ENCODE measurements at places on chromosomes 7 and 10.

DNA sequence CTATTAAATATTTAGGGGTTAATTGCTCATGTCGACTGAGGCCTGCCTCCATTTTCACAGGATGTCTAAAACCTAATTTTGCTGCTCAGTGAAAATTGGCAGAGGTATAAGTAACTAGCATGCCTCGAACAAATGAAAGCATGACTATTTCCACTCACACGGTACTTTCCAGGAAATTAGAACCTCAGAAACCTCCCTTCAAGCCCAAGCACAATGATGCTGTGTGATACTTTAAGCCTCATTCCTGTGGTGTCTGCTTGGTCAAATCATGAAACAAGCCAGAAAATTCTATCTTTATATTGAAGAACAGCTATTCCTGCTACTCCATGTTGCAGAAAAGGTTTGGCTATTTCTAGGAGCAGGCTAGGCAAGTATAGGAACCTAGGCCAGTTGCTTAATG lies 203.0 kb downstream of the SORCS3 start:
- DNase-seq: no peak

DNA sequence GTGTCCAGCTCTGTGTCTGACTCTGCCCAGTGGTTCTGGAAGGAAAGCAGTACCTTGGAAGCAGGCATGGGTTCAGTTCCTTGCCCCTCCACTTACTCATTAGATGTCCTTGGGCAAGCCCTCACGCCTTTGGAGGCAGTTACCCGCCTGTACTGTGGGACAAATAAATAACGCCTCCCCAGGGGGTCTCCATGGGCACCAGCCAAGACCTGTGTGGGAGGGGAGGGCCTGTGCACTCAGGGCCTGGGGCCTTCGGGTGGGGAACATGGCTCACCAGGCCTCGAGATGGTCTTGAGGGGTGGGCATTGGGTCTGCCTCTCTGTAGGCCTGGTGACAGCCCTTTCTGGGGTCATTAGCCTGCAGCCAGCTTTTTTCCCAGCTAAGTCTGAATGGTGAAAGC lies 142.0 kb downstream of the GRK5 start:
- no peak for DNase-seq

DNA sequence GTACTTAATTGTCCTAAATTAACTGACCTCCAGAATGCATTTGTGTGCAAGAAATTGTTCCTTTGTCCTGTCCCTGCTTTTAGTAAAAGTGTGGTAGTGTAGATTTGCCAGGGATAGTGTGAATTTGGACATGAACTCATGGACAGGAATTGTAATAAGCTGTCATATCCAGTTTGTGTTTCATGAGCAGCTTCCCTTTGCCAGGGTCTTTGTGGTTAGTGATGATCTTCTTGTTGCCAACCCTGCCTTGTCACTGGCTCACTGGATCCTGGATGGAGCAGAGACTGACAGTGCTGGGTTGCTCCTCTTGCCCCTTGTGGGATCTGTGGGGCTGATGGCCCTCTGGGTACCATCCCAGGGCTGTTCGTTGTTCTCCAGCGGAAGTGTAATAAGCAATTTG lies 110.1 kb downstream of the CCNY start:
- DNase-seq: no peak

DNA sequence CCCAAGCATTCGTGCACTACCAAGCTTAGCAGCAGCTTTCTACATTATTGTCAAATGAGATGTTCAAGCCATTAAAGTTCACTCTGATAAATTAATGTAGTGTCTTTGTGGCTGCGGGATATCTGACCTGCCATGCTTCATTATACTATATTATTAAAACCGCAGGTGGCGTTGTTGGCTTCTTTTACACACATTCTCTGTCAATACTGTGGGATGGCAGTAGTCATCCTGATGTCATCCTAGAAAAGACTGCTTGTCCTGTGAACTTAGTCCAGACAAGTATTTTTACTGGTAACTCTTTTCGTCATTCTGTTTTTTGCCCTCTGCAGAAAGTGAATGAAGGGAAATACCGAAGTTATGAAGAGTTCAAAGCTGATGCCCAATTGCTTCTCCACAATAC lies 103.9 kb downstream of the ZMYND11 start:
- no peak for DNase-seq

GRCh38 chr7:80999771-81000170 lies 80.9 kb upstream of the SEMA3C start:
- no peak for DNase-seq

DNA sequence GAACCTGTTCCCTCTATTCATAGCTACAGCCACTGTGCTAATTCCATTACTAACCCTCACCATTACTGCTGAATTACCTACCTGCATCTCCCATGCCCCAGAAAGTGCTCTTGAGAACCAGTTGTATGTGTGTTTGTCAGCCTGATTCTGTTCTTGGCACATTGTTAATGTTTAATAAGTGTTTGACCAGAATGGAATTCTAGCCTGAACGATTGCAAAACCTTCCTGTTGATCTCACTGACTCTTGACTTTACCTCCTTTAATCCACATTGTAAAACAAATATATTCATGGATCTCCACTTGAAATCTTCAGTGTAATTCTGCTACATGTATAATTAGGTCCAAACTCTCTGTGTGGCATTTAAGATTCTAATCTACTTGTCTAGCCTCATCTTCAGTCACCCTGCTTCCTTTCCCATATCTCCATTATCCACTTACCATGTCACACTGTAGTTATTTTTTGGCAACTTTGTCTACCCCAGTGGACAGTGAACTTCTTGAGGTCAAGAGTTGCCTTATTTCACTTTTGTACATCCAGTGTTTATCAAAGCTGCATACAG lies 4.9 kb downstream of the ZNF277 start:
- DNase-seq: no peak

DNA sequence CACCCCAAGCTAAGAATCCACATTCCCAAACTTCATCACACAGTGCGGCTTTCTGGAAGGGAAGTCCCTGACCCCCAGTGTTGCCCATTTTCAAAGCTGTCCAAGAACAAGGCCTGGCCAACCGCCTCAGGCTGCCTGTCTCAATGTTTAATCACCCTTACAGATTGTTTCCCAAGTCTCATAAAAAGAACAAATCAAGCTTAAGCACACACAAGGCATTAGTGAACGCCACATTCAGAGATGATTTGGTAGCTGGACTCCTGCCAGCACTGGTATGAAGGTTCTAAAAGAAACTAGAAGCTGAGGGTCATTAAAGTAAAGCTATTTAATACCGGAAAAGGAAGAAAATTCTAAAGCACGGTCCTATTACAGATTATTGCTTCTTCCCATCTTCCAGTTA lies 35.6 kb downstream of the C10orf90 start:
- DNase-seq: no peak

GRCh38 chr10:122571892-122572291 lies 11.3 kb downstream of the DMBT1 start:
- no peak for DNase-seq

DNA sequence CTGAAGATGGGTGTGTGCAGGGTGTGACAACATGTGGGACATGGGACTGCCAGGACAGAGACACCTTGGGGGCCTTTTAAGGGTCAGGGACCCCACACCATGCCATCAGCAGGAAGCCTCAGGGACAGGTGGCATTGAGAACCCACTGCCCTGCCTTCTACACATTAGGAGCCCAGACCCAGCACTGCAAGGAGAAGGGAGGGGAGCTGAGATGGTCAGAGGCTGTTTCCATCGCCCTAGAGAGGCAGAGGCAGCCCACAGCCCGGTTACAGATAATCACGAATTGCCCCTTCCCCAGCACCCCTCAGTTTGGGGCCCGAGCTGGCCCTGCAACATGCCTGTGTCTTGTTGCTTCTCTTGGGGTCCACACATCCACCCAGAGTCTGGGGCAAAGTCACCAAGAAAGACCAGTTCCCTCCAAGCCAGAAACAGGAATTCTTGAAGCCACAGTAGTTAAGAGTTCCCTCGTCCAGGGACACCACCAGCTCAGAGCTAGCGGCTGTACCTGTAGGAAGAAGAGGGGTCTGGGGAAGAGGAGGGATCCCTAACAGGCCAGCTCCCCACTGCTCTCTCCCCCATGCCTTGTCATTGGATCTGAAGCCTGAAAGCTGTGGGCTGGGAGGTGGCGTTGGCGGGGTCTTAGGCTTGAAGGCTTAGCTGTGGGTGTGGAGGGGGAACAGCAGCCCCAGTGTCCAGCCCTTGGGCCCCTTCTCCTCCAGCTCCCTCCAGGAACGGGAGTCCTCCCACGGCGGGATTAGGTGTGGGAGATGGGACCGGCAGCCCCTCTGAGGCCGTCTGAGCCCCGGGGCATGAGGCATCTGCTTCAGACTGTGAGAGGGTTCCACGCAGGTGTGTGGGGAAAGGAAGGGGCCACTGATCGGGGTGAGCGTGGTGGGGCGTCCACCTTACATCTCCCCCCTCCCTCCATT lies 44.8 kb upstream of the ELFN1 start:
- DNase-seq: no peak

GRCh38 chr7:128033246-128033645 lies 2.0 kb upstream of the LRRC4 start:
- DNase-seq: no peak

GRCh38 chr7:36084485-36085091 lies 68.5 kb upstream of the EEPD1 start:
- no peak for DNase-seq

GRCh38 chr10:129936923-129937300 lies 27.2 kb downstream of the EBF3 start:
- DNase-seq: no peak

DNA sequence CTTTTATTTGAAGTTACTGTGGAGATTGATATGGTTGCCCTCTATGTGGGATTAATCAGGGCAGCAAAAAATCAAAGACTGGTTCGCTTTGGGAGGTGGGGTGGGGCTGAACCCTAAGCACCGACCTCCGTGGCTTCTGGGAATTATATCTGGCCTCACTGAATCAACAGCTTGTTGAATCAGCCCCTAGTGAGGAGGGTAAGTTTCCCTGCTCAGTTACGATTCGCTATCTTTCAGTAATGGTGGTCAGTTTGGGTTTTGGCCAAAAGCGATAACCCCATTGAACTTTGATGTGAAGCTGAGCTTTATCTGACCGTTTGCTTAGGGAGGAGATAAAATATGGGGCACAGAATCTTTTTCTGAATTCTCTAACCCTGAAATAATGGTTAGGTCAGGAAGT lies 16.6 kb upstream of the ARPC1A start:
- no peak for DNase-seq

GRCh38 chr10:34305189-34305588 lies 509.9 kb downstream of the PARD3 start:
- DNase-seq: no peak

DNA sequence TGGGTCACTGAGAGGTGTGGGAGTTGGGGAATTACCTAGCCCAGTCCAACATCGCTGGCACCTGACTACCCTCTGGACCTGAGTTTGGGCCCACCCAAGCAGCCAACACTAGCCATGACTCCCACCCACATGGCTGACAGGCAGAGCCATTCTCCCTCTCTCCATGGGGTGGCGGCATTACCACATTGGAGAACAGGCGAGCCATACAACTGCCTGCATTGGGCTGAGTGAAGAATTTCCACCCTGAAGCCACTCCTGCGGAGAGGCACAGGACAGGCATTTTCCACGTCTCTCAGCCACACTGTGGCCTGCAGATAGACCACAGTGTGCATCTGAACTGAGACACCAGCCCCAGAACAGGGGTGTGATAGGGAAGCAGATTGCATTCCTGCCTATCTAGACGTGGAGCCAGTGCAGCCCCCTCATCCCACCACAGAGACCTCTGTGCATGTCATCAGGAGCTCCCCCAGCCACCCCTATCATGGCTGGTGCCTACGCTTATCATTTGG lies 58.2 kb upstream of the ANTXRL start:
- DNase-seq: peak; percentile 38

DNA sequence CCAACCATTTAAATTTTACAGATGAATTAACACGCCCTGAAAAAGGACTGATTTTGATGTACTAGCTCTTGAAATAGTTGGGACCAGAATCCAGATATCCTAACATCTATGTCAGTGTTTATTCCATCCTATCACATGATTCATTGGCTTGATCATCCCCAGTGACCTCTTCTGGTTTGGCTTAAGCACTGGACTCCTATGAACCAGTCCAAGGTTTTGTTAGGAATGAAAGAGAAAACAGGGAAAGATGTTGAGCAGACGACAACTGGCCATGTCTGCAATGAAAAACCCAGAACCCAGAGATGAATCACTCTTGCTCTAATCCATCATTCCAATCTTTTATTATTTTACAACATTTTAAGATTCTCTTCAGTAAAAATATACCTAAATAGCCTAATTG lies 1080.9 kb downstream of the SORCS1 start:
- no peak for DNase-seq

- no peak for DNase-seq
These were observed 185.6 kb downstream of the ANK3 start for GRCh38 chr10:60203993-60204618.

GRCh38 chr10:48982584-48982983 lies 42.9 kb upstream of the LRRC18 start:
- DNase-seq: no peak

GRCh38 chr10:75347186-75347585 lies 54.4 kb downstream of the ZNF503 start:
- no peak for DNase-seq

- no peak for DNase-seq
These were observed 29.2 kb downstream of the CALML5 start for GRCh38 chr10:5470062-5470751.

DNA sequence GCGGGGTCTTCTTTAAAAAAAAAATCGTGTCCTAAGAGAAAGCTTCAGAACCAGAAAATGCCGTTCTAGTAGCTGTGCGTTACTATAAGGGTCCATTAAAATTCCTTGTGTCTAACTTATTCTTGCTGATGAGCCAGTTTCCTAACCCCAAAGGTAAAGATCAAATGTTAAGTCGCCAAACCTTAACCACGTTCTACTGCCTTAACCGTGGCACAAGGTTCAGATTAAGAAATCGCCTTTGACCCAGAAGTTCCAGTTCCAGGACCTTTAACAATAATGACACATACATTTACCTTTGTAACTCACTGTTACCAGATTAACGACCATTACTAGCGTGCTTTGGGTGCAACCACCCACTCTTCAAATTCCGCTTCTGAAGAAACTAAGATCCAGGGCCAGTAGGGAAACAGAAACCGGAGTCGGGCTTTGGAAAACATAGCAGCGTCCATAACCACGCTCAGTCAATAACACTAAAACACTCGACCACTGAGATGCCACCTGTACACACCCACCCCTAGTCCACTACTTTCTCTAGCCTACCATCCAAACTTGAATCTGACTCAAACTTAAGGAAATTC lies 620 bp downstream of the BET1 start:
- DNase-seq: no peak

- no peak for DNase-seq
These were observed 955 bp downstream of the DUS4L start for GRCh38 chr7:107564553-107565298.

GRCh38 chr10:71379118-71379766 lies 17.5 kb upstream of the CDH23 start:
- no peak for DNase-seq

- DNase-seq: no peak
These were observed 61.0 kb upstream of the TMEM248 start for GRCh38 chr7:66859794-66860645.

- DNase-seq: no peak
These were observed 3.6 kb downstream of the ZSCAN21 start for GRCh38 chr7:100053215-100053614.

Measured in stimulated activated CD4-positive, alpha-beta T cell treated with anti-CD3 and anti-CD28 coated beads, Interleukin-12 subunit alpha, Interleukin-12 subunit beta, amount 100 ng/mL, for 24 hours (primary cell).